Kidney glomerular epithelial cell (primary cell): ENCODE measurements at places on chromosomes 11 and 22.

GRCh38 chr11:12565406-12565805, 108.8 kb upstream of the TEAD1 start:
- no peak for DNase-seq

- peak; percentile 37 for DNase-seq
Measured at GRCh38 chr11:38345286-38345685, 1747.2 kb upstream of the RAG2 start.

GRCh38 chr22:36369004-36369921, 18.5 kb downstream of the MYH9 start:
- peak; percentile 45 for DNase-seq

DNA sequence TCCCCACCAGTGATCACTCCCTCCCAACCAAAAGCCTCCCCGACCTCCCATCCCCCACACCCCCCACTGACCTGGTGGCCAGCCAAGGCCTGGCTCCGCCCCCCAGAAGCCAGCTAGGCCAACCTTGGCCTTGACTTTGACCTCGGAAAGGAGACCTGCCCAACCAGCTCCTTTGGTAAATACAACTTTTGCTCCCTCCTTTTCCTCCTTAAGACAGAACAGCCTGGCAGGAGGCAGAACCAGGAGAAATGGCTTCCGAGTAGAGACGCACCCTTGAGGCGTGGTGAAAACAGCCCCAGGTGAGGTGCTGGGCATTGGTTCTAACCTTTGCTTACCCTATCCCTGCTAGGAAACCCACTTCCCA, 27.0 kb downstream of the PLEKHA7 start:
- no peak for DNase-seq
